ENCODE measurements at places on chromosomes 13 and 19.

DNA sequence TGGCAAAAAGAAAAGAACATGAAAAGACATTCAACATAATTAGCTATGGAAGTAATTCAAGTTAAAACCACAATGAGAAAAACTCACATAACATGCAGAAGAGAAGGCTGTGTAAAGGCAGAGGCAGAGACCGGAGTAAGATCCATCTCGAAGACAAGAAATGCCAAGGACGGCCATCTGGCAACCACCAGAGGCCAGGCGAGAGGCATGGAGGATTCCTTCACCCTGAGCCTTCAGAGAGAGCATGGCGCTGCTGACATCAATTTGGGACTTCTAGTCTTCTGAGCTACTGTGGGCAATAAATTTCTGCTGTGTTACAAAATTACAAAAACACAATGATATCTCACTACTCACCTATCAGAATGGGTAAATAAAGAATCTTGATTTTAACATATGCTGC, 381.0 kb downstream of the TSHZ3 start:
- no peak for DNase-seq

DNA sequence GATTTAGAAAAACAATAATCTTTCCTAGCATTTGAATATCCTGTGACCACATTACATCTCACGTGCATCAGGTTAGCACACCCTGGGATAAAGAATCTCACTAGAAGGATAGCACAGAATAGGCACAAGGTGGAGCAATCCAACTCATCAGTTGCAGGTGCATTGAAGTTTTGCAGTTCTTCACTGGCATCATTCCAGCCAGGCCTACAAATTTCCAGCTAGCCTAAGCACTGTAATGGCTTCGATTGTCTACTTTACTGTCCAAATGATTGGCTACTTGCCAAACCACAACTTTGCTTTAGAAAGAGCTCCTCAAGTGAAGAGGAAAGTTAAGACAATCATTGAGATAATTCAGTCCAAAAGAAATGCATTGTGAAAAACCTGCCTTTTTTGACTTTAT, 89.5 kb downstream of the SPRY2 start:
- DNase-seq, result no peak

- DNase-seq, result no peak
These were observed 452.2 kb downstream of the FGF14 start for GRCh38 chr13:101949681-101950080.

- no peak for DNase-seq
These were observed 1.5 kb downstream of the ZNF543 start for GRCh38 chr19:57321751-57322150.

GRCh38 chr13:21089830-21090229, 28.4 kb upstream of the LATS2 start:
- DNase-seq, result no peak

DNA sequence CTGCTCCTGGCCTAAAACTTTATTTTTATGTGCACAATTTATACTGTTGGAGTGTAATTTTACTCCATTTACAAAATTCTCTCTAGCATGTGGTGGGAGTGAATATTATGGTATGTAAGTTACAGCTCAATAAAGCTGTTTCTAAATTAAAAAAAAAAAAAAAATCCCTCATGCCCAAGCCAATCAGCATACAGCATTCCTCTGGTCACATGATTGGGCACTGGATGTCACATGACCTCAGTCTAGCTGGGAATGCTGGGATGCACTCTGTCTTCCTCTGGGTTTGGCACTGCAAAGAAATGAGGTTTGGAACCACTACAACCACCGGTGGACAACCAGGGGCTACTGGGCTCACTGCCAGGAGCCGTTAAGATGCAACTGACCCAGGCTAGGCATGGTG, 67.6 kb downstream of the ZNF557 start:
- no peak for DNase-seq

DNA sequence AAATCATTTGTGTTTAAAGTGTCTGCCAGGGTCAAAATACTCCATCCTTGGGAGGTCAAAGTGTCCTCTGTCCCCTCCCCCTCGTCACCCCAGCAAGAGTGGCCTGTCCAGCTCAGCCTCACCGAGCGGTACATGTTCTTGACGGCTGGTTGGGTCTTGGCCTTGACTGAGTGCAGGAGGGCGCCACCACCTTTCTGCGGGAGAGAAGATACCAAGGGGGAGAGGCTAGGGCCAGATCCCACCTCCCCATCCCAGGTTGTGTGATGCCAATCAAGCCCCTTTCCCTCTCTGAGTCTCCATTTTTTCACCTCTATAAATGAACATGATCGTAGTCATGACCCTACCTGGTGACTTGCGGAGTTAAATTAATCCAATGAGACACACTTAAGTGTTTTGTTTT, 6.1 kb downstream of the CRB3 start:
- DNase-seq, result no peak

DNA sequence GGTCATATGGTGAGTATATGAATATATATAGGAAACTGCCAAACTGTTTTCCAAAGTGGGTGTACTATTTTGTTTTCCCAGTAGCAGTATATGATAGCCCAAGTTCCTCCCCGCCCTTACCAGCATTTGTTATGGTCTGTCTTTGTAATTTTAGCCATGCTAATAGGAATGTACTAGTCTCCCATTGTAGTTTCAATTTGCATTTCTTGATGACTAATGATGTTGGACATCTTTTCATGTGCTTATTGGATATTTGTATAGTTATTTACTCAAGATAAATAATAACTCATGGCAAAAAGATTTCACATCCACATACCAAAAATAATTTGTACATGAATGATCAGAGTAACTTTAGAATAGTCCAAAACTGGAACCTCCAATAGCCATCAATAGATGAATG, 75.3 kb upstream of the SERP2 start:
- DNase-seq, result no peak

DNA sequence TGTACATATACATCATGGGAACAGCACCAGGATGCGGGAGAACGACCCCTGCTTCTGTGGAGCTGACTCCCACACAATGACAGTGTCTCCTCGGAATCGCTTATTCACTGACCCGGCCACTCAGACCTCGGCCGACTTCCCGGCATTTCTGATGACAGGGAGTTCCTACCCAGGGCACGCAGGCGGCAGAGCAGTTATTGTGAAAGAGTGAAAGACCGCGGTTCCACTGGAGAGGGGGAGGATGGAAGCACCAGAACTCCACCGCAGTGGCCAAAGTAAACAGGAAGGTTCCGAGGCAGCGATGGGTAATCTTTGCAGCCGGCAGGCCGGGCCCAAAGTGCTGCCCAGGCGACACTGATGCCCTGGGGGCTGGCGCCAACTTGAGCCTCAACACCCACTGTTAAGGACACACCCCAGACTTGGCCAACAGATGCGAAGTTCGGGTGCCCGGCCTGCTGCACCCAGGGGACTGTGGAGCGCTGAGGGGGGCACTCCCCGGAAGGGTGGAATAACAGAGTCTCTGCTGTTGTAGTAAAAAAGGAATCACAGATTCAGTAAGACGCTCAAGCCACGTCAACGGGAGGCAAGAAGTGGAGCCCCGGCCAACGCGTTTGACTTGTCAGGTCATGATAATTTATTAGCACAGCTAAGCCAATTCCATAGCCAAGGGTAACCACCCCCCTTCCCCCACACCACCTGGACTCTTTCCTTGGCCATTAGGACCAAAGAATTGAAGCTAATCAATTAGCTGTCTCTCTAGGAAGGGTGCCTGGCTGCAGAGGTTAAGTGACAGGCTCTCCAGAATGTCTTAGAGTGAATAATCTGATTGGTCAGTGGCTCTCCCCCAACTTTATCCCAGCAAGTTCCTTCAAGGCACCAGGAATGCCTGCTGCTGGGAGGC, 5.8 kb downstream of the MLLT1 start:
- DNase-seq, result peak; percentile 50

DNA sequence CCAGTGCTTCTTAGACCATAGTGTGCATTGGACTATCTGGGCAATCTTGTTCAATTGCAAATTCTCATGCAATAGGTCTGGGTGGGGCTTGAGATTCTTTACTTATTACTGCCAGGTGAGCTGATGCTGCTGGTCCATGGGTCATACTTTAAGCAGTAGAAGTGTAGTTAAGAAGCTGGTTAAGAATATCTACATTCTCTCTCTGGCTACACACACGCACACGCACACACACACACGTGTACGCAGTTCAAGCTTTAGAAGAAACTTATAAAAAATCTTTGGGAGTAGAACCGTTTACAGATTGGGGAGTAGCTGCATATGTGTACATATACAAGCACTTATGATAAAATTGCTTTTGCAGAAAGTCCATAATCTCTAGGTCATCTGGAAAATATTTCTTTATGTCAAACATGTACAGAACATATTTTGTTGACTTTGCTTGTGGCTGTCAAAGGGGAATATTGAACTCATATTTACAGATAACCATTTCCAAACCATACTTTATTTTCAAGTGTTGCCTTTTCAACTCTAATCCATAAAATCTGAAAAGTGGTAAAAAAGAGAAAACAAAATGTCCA, 99.7 kb downstream of the GPC6 start:
- DNase-seq, result no peak

GRCh38 chr19:40639638-40639982, 38.4 kb downstream of the LTBP4 start:
- no peak for DNase-seq

- DNase-seq, result no peak
These were observed 31.7 kb downstream of the GPX4 start for GRCh38 chr19:1135454-1135853.

GRCh38 chr13:67643516-67644055, 413.4 kb upstream of the PCDH9 start:
- DNase-seq, result no peak

GRCh38 chr19:58395979-58396627, 647 bp downstream of the RNF225 start:
- DNase-seq, result peak; percentile 38

DNA sequence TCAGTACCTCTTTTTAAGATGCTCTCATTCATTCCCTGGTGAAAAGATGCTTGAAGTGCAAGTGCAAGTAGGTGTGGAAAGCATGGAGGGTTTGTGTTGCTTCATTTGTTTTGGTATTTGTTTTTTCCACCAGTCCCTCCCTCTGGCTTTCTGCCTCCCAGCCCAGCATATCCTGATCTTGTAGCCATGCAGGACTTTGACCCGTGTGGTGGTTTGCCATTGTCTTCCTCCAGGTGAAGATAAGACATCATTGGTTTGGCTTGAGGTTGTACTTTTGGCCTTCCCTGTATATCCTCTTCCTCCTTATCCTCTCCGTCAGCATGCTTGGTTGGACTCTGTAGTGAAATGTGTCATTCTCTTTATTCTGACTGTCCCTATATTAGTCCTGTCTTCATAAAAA, 9.1 kb downstream of the SPINT2 start:
- DNase-seq, result no peak

DNA sequence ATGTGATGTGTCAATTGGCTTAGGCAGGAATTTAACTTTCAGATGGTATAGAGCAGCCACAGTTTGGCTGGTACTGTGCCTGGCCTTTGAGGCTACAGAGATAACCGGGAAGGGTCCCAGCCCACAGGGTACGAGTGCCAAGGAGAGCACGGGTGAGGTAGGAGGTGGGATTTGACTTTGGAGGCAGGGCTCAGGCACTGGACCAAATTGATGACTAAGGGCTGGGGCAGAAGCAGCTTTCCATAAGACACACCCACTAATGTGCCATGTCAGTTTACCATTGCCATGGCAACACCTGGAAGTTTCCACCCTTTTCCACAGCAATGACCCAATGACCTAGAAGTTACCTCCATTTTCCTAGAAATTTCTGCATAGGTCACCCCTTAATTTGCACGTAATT, 466.2 kb downstream of the TSHZ3 start:
- no peak for DNase-seq

DNA sequence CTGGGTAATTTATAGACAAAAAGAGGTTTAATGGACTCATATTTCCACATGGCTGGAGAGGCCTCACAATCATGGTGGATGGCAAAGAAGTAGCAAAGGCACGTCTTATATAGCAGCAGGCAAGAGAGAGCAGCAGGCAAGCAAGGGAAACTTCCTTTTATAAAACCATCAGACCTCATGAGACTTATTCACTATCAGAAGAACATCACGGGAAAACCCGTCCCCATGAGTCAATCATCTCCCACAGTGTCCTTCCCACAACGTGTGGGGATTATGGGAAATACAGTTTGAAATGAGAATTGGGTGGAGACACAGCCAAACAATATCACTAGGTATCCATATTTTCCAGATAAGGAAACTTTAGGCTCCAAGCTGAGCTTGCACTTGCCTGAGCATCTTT, 9.5 kb upstream of the CYP2B6 start:
- DNase-seq, result no peak

DNA sequence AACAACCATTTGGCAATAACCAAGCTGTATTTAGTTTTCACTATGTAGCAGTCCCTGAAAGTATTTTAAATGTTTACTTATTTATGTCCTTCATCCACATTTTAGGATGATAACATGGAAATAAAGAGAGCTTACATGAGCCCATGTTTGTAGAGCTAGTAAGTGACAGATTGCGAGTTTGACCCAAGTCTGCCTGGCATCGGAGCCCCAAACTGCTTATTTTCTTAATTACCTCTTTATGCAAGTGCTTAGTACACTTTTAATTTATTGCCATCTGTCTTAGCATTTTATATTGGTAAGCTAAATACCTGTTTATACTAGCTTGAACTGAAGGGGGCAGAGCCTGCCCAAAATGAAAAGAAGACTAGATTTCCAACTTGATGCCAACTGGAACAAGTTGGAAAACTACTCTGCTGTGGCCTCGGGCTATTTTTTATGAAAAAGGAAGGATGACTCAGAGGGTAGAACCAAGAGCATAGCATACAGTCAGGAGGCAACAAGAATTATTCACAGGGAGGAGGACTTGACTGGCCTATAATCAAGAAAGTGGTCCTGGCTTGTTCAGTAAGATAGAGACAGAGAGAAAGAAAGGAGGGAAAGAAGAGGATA, 150.2 kb downstream of the NDFIP2 start:
- no peak for DNase-seq

GRCh38 chr19:23263870-23264590, 13.8 kb upstream of the ZNF724 start:
- DNase-seq, result no peak

DNA sequence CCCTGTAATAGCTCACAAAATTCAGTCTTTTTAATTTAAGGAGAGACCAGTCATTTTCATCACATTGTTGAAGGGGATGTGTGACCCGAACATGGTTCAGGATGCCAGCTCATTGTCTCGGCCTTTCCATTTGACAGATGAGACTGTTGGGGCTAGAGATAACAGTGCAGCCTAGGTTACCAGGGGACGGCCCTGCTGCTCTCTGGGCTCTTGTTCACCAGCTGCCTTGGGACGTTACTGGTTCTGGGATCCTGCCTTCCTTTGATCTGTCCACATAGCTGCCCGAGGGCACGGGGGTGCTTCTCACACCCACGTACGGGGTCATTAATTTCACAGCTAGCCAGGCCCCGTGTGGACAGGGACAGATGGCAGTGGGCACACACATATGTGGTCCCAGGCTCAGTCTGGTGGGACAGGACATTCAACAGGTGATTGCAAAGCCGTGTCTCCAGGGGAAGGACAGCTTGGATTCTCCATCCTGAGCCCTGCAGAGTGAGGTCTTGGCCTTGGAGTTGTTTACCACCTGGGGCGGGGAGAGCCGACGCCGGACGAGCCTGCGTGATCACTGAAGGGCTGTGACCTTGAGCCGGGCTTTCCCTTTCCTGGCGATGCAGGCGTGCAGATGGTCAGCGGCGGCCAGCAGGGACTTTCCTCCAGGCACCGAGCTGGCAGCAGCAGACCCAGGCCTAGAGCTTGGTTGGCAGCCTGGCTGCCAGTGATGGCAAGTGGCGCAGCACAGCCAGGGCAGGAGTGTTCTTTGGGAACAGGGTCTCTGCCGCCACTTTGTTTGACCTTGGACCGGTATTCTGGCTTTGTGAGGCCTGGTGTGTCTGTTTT, 26.7 kb upstream of the NPAS1 start:
- no peak for DNase-seq

GRCh38 chr13:41891119-41891518, 69.8 kb downstream of the VWA8 start:
- DNase-seq, result no peak

- DNase-seq, result no peak
These were observed 277.8 kb downstream of the POU4F1 start for GRCh38 chr13:78325585-78325984.
